Activated T-cell treated with anti-CD3 and anti-CD28 coated beads for 24 hours (primary cell): ENCODE measurements at places on chromosomes 1 and 21.
A peak's percentile ranks its signal among the peaks of the same experiment; 100 is the strongest.

DNA sequence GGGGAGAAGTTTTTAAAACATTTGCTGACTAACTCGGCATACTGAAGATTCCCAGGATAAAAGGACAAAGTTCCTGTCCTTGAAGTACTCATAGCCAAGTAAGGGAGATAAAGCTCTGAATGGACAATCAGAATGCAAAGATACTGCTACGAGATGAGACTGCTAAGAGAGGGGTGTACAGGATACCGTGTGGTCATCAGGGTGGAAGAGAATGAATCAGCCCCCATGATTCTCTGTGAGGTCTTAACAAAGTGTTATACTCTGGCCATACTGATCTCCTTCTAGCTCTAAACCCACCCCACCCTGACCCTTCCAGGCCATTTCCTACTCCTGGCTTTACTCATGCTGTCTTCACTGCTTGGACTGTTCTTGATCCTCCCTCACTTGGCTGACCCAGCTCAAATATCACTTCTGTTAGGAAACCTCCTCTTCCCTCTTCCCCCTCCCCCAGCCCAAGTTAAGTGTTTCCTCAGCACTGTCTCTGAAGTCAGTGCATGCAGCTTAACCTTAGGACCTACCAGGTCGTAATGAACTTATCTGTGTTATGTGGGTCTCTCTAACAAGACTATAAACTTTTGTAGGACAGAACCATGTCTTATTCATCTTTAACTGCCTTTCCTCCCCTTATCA lies 15.8 kb upstream of the MAGOH start:
- DNase-seq = no peak

DNA sequence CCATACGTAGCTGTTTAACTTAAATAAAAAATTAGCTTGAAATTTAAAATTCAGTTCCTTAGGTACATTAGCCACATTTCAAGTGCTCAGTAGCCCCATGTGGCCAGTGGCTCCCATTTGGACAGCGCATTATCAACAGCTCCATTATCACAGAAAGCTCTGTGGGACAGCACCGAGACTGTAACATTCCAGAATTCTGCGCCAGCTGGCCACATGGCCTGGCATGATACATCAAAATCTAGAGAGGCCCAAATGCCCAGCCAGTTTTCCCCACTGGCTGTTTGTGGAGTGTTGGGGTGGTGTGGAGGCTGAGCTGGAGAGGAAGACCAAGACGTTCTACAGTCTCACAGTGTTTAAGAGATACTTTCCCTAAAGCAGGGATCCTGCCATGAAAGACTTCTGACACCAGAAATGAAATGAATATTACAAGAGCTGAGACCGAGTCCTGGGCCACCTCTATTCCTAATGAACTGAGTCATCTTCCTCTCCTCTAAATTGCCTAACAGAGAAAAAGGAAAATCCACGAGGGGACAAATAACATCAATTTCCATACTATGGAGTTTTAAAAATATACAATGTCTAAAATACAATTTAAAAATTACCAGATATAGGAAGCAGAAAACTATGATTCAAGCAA lies 27.3 kb upstream of the ACTA1 start:
- no peak for DNase-seq

GRCh38 chr1:203326830-203327683 lies 21.7 kb downstream of the BTG2 start:
- DNase-seq = peak; percentile 90

DNA sequence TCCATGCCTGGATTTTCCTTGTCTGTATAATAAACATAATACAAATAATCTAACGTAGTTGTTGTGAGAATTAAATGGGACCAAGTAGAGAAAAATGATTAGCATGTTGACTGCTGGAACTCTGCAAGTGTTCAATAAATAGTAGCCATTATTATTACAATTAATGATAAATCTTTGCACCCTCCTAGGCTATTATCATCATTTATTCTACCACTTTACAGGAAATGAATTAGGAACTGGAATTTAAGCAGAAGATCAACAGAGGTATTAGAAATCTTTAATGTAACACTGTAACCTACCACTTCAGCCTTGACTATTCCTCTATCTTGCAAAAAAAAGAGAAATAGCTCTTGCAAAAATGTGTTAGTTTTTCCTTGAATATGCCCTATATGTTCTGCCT lies 61.9 kb upstream of the TTC39A start:
- no peak for DNase-seq

DNA sequence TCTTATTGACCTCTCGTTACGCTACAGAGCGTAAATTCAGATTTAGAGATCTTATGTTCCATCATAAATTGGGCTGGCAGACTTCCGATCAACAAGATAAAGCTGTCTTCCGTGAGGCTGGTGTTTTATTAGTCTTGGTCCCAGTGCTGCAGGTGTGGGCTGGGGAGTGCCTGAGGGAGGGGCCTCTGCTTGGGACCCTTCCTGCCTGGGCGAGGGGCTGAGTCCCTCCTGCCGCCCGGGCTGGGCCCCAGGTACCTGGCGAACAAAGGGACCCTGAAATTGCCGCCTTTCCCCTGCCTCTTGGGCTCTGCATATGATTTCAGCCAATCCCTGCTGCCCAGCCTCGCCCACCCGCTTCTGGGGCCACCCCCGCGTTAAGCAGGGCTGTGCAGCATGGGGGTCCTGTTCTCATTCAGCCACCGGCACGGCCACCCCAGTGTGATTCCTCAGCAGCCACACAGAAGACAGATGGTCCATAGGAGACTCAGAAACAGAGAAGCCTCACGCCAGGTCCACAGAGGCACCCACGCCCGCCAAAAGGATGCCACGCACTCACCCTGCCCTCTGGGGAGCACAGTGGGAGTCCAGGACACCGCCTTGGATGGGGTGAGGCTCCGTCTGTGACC lies 6.1 kb upstream of the SAMD11 start:
- DNase-seq = no peak
